NCI-H2171 treated with DMSO at 0.1 percent for 48 hours (cell line): ENCODE measurements at places on chromosomes 1 and 21.

DNA sequence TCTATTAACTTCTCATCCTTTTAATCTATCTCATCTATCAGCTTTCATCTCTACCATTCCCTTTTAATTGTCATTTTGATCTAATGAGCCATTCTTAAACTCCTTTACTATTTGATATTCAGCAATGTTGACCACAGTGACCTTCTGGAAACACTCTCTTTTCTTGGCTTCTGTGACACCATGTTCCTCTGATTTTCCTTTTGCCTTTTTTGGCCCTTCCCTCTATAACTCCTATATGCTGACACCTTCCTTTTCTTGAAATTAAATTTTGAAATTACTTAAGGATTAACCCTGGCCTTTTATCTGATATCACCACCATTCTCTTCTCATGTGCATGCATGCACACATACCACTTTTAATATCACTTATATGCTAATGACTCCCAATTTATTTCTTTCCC lies 41.2 kb upstream of the SAMSN1 start:
- no peak for DNase-seq

DNA sequence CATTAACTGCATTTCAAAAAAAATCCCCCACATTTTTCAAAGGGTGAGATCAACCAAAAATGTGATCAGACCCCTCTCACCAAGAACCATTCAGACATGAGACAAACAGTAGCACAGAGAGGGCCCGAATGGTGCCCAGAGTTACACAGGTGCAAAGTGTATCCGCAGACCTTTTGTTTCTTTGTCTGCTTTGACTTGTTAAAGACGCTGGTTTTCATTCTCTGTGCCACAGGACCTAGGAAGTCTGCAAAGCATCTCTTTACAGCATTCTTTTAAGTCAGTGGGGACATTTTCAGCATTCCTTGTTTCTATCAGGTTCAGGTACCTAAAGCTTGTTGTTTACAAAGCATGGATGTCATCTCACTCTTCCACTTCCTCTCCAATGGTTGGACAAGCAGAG lies 87.2 kb upstream of the MAP1LC3C start:
- DNase-seq = no peak

GRCh38 chr1:62989497-62989896 lies 205.6 kb downstream of the ATG4C start:
- peak; percentile 2 for DNase-seq

DNA sequence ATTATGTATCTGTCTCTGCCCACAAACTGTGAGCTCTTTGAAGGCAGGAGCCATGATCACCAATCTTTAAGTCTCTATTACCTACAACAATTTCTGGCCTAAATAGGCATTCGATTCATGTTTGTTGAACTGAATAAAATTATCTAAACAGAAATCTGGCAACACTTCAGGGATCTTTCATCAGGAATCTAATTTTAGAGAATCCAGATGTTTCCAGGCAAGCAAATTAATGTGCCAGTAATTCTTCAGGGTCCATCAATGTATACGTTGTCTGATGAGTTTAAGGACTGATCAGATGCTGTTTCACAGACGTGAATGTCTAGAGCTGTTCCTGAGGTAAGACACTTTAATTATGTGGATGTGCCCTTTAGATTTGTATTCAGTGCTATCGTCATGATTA lies 524.4 kb downstream of the PTPRC start:
- no peak for DNase-seq

DNA sequence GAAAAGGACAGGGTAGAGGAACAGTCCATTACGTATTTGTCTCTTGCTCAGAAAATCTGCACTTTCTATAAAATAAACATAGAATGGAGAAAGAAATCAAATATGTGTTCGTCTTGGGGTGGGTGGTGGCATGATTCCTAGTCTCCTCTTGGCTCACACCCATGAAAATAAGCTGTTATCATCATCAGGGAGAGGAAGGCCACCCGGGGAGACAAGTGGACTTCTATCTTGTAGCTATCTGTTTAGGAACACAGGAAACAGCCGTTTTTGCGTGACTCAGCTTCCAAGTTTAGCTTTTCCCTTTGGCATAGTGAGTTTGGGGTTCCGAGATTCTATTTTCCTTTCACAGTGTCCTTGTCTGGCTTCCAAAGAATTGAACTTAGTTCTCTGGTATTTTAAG lies 622.3 kb downstream of the PTPRU start:
- no peak for DNase-seq

DNA sequence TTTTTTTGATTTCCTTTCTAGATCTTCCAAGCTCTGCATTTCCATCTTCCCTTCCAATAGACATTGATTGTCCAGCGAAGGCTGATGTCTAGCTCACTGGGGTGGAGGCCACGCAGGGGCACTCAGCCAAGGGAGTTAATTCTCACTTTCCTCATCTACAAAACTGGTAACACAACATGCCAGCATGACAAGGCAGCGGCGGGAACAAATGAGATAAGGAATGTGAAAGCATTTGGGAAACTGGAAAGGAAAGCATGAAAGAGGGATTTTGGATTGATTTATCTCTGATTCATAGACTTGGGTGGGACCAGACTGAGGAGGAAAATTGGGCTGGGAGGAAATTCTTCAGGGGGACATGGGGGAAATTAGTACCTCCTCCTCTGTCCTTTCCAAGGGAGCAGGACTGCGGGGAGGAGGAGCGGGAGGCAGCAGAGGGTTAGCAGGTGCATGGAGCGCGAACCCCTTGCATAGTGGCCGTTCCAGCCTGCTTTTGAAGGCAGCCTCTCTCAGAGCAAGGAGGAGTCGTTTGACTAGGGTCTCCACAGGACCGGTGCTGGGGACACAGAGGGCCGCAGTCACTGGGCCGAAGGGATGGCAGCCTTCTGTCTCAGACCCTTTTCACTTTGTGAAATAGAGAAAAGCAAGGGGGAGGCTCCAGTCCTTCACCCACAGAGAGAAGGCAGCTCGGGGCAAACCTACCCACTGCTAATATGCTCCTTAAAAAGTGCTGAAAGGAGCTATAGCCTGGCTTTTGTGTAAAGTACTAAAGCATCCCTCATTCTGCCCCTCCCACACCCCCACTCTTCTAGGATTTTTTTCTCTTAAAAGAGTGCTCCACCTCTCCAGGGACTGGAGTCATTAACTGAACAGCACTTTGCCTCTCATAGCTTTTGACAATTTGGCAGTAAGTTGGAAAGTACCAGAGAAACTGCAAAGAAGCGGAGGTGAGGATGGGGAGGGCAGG lies 89.2 kb downstream of the PLXNA2 start:
- DNase-seq = no peak

- DNase-seq = no peak
Measured at GRCh38 chr1:177307771-177308170, 137.0 kb downstream of the BRINP2 start.

DNA sequence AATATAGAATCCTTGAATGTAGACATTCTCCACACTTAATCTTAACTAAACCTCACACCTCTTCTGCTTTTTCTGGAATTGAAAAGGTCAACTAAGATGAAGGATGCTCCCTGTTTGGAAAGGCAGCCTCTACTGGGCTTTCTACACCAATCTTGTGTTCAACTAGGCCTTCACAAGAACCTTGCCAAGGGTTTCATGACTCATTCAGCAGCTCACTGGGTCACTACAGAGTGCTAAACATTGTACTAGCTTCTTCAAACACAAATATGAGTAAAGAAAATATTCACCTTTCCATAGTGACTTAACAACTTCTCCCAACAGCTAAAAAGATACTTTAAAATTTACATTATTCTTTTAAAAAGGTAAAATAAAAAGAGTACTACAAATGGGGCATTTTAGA lies 135.3 kb upstream of the PRMT6 start:
- no peak for DNase-seq

- DNase-seq = no peak
Measured at GRCh38 chr21:30984889-30985288, 53.4 kb downstream of the KRTAP19-8 start.

DNA sequence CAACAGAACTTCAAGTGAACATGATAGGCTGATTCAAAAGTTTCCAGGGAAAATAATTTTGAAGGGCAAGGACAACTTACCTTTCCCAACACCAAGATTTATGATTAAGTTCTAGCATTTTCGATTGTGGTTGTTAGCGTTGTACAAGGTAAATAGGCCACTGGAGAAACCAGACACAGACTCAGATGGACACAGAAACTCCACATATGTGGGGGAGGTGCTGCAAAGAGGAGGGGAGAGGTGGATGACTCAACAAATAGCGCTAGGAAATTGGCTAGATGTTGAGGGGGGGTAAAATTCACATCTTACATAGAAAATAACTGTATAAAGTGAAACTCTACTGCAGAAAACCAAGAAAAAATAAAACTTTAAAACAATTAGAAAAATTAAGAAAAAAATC lies 564.4 kb downstream of the MATN1 start:
- no peak for DNase-seq

- no peak for DNase-seq
Measured at GRCh38 chr1:80248886-80249285, 1242.4 kb upstream of the ADGRL4 start.

GRCh38 chr1:81111818-81112217 lies 688.9 kb upstream of the ADGRL2 start:
- DNase-seq = no peak

- DNase-seq = no peak
Measured at GRCh38 chr1:24596401-24596880, 40.6 kb downstream of the NCMAP start.
